ENCODE measurements at places on chromosomes 12 and 14. TPM values are rescaled to one million over a fixed set of nuclear protein-coding genes. Genes with fewer than 3 reads are reported as not detected.

- DNase-seq = no peak
Measured at GRCh38 chr14:88188745-88189416, 134.2 kb downstream of the KCNK10 start.

- DNase-seq = no peak
Measured at GRCh38 chr12:54431911-54432814, 13.1 kb upstream of the ITGA5 start.

DNA sequence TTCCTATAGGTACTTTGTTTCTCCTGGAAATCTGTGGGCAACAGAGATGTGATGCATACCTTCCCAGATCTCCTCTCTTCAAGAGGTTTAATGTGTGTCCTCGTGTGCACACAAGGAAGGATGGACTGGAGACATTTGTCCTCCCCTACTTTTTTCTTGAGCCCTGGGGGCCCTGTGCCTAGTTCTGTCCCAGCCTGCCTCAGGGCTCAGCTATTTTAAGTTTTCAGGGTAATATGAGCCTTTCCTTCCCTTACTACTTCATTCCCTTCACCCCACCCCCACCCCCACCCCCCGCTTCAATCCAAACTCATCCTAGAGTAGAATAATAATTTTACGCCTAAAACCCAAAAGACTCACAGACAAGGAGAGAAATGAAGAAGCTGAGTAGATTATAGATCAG is 446 bp downstream of the STAC3 start:
- DNase-seq = no peak

- DNase-seq = no peak
Measured at GRCh38 chr12:11812586-11813437, 163.3 kb downstream of the ETV6 start.

DNA sequence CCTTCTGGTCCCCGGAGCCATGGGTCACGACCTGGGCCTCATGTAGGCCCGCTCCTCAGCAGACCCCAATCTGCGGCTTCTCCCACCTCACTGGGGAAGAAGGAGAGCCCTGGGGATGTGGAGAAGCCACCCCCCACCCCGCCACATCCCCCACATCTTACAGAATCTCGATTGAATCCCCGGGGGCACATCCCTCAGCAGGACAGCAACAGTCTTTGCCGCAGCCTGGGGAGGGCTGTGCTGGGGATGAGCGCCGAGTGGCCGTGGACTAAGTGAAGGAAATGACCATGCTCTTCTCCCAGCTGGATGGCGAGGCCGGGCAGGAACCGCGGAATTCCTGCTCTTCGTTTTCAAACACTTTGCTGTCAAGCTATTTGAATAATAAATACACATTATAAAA is 169.0 kb upstream of the RTL1 start:
- DNase-seq = no peak

- no peak for DNase-seq
Measured at GRCh38 chr12:118033902-118034301, 17.4 kb downstream of the RFC5 start.

- DNase-seq = no peak
Measured at GRCh38 chr12:53781228-53781801, 29.5 kb upstream of the CISTR start.

DNA sequence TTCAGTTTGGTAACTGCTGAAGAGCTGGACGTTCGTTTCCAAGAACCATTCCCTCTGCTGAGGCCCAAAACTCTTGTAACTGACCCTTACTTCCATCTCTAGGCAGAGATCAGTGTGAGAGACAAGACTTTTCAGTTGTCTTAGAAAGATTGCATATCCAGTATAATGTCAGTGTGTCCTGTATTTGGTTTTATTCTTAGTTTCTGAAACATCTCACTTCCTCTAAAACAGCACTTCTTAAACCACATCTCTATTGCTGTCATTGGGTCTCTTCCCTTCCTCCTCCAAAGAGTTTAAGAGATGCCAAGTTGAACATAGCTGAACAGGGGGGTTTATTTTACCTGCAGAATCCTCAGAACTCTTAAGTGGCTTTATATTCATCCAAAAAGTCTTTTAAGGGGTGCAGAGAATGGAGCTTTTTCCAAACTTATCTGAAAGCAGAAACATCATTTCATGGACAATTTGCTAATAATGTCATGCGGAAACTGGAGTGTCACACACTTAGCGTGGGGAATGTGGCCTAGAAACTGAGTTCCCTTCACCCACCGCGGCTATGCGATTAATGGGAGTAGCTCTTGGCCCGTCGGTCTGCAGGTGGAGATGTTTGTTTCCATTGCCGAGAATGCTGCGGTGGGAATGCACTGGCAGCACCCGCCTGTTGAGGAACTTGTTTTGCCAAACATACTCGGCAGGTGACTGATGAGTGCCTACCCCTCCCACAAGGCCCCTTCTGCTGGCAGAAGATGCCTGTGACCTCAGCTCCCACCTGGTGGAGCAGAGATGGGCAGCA is 148.2 kb downstream of the ADGRD1 start:
- no peak for DNase-seq

GRCh38 chr14:24513009-24513408 is 4.9 kb upstream of the CMA1 start:
- no peak for DNase-seq

- no peak for DNase-seq
Measured at GRCh38 chr12:8996682-8997405, 7.5 kb downstream of the KLRG1 start.

DNA sequence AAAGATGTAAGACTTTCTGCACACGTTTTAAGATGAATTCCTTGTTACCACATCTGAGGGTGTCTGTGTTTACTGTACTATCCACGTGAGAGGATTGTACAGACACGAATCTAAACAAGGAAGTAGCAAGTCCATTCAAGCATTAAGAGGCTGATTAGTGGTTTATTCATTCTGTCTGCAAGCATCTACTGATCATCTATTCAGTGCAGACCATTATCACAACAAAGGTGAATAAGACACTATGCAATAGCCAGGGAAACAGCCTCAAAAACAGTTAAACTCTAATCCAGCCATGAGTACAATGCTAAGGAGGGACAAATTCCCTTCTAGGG is 111.6 kb upstream of the PZP start:
- DNase-seq = no peak

- DNase-seq = no peak
Measured at GRCh38 chr12:9940375-9940774, 8.2 kb upstream of the CLEC2A start.

GRCh38 chr14:29804481-29805266 is 123.0 kb downstream of the PRKD1 start:
- no peak for DNase-seq

GRCh38 chr12:82963956-82964355 is 277.2 kb downstream of the TMTC2 start:
- no peak for DNase-seq

DNA sequence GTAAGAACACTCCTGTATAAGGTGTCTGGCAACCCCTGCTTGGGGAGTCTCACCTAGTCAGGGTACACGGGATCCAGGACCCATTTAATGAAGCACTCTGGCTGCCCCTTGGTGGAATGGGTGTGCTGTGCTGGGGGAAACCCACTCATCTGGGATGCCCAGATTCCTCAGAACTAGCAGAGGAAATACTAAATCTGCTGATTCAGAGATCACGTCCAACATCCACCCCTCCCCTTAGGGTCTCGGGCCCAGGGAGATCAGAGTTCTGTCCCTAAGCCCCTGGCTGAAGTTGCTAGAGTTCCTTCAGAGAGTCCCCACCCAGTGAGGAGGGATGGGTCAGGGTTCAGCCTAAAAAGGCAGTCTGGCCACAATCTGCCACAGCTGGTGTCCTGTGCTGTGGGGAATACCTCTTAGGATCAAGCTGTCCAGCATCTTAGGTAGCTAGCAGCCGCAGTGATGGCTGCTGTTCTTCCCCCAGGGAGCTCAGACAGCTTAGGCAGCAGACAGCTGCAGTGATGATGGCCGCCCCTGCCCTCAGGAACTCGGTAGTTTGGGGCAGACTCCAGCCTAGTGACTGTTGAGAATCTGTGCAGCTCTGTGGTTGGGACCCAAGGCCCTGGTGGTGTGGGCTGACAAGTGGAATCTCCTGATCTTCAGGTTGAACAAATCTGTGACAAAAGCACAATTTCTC is 74.8 kb downstream of the IFNG-AS1 start:
- no peak for DNase-seq

- no peak for DNase-seq
Measured at GRCh38 chr12:109625749-109626377, 52.3 kb downstream of the MVK start.

GRCh38 chr12:8813572-8814357 is 8.7 kb upstream of the A2ML1 start:
- no peak for DNase-seq

DNA sequence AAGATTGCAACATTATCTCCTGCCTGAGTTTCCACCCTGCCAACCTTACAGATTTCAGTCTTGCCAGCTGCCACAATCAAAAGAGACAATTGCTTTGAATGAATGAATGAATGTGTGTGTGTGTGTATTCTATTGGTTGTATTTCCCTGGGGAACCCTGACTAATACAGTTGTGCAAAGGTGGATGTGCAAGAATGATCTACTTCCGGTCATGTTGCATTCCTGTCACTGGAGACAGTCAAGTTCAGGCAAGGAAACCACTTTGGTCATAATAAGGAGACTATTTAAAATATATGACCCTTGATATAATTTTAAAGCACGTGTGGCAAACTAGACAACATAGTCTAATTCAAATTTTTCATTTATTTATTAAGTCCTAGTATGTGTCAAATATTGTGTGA is 13.1 kb downstream of the RERG start:
- DNase-seq = no peak

DNA sequence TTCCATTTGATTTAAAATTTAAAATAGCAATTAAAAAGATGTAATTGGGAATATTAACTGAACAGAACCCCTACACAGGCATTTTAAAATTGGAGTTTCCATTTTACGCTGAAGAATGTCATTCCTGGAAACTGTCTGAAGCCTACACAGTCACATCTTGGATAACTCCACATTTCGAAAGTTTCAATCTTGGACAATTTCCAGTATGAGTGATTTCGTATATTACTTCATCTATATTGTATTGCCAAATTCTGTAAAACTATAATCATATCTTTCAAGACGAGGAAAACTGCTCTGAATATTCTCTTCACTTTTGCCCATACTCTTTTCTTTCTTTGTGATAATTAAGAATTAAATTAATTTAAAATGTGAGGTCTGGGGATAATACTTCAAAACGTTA is 194.2 kb upstream of the ABCD2 start:
- no peak for DNase-seq

DNA sequence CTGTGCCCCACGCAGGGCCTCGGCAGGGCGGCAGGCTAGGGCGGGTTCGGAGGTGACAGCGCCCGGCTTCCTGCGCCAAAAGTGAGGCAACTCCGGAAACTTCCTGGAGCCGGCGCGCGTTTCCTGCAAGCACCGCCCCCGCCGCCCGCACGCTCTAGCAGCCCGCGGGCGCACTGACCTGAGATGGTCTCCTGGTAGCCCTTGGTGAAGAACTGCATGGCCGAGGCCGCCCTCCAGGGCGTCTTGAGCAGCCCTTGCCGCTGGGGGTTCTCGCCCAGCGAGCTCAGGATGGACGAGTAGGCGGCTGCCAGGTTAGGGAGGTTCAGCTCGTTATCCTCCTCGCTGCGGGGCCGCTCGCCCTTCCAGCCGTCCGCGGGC is 494 bp downstream of the GCH1 start:
- peak; percentile 82 for DNase-seq

- no peak for DNase-seq
Measured at GRCh38 chr14:52590318-52590717, 37.7 kb downstream of the GPR137C start.

- DNase-seq = no peak
Measured at GRCh38 chr12:47417121-47417520, 288.7 kb downstream of the RPAP3 start.

DNA sequence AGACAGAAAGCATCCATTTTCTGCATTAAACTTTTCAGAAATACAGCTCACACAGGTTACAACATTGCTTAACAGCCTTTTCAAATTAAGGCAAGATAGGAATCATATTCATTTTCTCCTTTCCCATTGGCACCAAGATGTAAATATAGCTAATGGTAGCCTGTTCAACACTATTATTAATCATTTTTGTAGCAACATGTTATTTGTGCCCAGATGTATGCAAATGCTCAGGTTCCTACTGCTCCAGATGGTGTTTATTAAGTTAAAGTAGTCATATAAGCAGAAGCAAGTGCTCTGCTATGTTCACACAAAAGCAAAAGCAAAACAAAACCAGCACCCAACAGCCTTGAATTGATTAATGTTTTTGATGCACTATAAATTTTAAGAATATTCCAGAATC is 1110.6 kb downstream of the SLC6A15 start:
- DNase-seq = no peak

DNA sequence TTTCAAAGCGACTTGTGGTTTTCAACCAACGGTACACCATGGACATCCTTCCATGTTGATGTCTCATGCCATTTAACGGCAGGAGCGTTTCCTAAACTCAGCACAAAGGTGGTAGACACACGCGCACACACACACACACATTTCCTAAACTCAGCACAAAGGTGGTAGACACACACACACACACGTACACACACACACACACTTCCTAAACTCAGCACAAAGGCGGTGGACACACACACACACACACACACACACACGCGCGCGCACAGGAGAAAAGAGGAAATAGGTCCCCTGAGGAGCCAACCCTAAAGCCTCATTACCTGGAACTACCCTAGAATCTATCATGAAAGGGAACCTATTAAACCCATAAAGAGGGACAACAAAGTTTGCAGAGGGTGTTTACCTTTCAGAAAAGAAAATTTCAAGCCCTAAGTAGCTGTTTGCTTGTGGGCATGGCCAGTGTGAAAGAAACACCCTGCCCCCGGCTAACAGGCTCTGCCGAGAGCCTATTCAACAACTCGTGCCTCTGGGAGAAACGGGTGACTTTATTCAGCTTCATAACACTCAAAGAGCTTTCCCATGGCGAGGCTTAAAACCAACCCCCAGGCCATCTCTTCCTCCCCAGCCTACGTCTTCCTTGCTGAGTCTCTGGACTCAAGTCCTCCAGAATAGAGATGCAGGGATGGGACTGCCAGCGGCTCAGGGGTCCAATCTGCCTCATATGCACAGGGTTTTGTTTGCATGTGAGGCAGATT is 31.8 kb downstream of the SLC8B1 start:
- DNase-seq = no peak

DNA sequence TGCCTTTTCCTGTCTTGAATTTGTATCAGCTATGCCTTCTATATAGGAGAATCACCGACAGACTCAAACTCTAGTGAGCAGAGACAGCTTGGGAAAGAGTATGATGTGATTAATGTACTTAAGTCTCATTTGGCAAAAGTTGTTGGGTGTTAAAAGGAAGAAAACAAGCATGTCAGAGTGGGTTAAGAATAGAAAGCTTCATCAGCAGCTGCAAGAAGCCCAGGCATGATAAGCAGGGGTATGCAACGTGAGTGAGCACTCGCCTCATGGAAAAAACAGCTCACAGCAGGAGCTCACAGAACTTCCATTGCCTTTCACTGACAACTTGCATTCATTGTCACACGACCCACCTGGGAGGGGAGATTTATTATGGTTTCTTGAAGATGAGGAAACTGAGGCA is 35.9 kb upstream of the WNK1 start:
- no peak for DNase-seq

The TAS2R9 gene
- not detected for total RNA-seq

The GPR132 gene
- 52.0 TPM for total RNA-seq

The KRT74 gene
- total RNA-seq = not detected

The BDKRB2 gene
- total RNA-seq = not detected

The AVPR1A gene
- total RNA-seq = not detected

The PTCSC3 gene
- total RNA-seq = not detected

The ADAM20 gene
- total RNA-seq = 0.29 TPM

The SSPN gene
- not detected for total RNA-seq

Measured in CD8-positive, alpha-beta memory T cell (primary cell).